OCI-M1 (cell line): ENCODE measurements at places on chromosomes 3 and 15.

GRCh38 chr3:31235062-31235700, 297.5 kb upstream of the STT3B start:
- no peak for DNase-seq

GRCh38 chr15:70236341-70237086, 138.8 kb upstream of the TLE3 start:
- no peak for DNase-seq

GRCh38 chr3:30077746-30078145, 528.7 kb upstream of the TGFBR2 start:
- DNase-seq, result no peak

- DNase-seq, result no peak
Observed at GRCh38 chr15:23758891-23759290, 71.8 kb upstream of the NDN start.
